ENCODE measurements at places on chromosomes 3 and 15. TPM values are rescaled to one million over a fixed set of nuclear protein-coding genes. Genes with fewer than 3 reads are reported as not detected.
A peak's percentile ranks its signal among the peaks of the same experiment; 100 is the strongest.

- H3K27me3 ChIP-seq, result no peaks in the 10 kb centered on the region
- H3K27ac ChIP-seq, result no peak overlapping the region
- H3K4me1 ChIP-seq, result peaks cover under 1% of the 10 kb centered on the region
- no peak for DNase-seq
- no peaks in the 10 kb centered on the region for H3K36me3 ChIP-seq
Observed at GRCh38 chr3:4994823-4995499, 15.7 kb downstream of the BHLHE40 start.

DNA sequence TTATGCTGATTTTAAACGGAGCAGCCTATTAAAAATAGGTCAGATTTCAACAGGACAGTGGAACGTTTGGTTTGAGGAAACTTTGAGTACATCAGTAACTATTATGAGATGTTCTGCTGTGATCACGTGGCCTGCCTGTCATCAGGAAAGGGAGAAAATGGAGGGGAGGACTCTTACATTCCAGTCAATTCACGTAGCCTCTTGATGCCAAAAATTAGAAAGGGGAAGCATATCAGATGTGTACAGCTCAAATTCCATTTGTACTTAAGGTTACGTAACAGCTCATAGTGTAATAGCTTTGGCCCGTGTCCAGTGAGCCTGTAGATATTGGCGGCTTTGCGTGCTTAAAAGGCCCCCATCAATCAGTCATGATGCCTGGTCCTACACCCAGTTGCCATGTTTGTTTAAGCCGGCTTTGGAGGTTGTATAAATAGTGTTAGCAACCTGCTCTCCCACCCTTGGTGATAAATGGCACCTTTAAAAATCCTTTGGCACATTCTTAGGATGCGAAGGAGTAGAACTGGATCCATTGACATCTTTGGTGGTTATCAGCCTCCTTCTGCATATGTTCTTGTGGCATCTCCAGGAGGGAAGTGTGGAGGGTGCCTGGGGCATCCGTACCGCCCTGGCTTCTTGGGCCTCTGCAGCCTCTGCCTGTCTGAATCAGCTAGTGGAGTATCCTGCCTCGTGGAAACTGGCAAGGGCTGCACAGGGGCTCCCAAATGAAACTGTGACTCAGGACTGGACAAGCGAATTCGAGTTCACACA lies 163.9 kb downstream of the THSD4 start:
- no peaks in the 10 kb centered on the region for H3K36me3 ChIP-seq
- peaks cover 15% of the 10 kb centered on the region for H3K4me1 ChIP-seq
- DNase-seq, result peak; percentile 55
- H3K4me3 ChIP-seq, result no peak overlapping the region
- no peaks in the 10 kb centered on the region for H3K27me3 ChIP-seq
- peak overlapping the region; percentile 64 for H3K27ac ChIP-seq

DNA sequence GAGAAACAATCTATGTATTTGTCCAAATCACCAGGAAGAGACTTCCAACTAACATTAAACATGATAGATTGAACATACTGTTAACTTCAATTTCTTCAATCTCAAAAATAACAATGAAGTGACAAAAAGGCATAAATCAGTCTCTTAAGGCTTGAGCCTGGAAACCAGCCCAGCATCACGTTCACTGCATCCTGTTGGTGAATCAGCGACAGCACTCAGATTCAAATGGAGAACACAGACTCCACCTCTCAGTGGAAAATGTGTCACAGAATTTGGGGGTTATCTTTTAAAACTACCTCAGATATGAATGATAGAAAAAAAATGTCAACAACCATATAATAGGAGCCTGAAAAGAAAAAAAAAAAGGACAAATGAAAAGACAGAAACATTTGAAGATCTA lies 212.0 kb downstream of the MINAR1 start:
- no peaks in the 10 kb centered on the region for H3K36me3 ChIP-seq
- H3K27ac ChIP-seq, result no peak overlapping the region
- no peak overlapping the region for H3K4me3 ChIP-seq

- H3K4me1 ChIP-seq, result peaks cover 91% of the 10 kb centered on the region
- no peak overlapping the region for H3K4me3 ChIP-seq
- no peaks in the 10 kb centered on the region for H3K27me3 ChIP-seq
Observed at GRCh38 chr3:5194801-5195509, 7.4 kb downstream of the EDEM1 start.

- no peak for DNase-seq
- no peak overlapping the region for H3K27ac ChIP-seq
- no peaks in the 10 kb centered on the region for H3K27me3 ChIP-seq
- no peaks in the 10 kb centered on the region for H3K4me1 ChIP-seq
- no peak overlapping the region for H3K4me3 ChIP-seq
Observed at GRCh38 chr3:97647441-97647982, 117.0 kb upstream of the ARL6 start.

- H3K27me3 ChIP-seq, result no peaks in the 10 kb centered on the region
- H3K4me3 ChIP-seq, result no peak overlapping the region
- no peak for DNase-seq
- no peak overlapping the region for H3K27ac ChIP-seq
- H3K36me3 ChIP-seq, result no peaks in the 10 kb centered on the region
Observed at GRCh38 chr15:66359740-66360139, 3.3 kb upstream of the TIPIN start.

DNA sequence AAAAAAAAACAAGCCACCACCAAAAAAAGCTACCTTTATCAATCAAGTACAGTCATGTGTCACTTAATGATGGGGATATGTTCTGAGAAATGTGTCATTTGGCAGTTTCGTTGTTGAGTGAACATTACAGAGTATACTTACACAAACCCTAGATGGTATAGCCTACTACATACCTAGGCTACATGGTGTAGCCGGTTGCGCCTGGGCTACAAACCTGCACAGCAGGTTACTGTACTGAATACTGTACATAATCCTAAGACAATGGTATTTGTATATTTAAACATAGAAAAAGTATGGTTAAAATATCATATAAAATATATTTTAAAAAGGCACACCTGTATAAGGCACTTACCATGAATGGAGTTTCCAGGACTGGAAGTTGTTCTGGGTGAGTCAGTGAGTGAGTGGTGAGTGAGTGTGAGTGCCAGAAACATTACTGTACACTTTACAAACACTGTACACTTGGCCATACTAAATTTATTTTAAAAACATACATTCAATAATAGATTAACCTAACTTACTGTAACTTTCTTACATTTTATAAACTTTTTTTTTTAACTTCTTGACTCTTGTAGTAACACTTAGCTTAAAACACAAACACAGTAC lies 25.9 kb upstream of the JMJD7 start:
- H3K27ac ChIP-seq, result no peak overlapping the region
- no peak for DNase-seq
- peaks cover 4% of the 10 kb centered on the region for H3K4me1 ChIP-seq
- H3K36me3 ChIP-seq, result peaks cover 19% of the 10 kb centered on the region
- H3K27me3 ChIP-seq, result no peaks in the 10 kb centered on the region

DNA sequence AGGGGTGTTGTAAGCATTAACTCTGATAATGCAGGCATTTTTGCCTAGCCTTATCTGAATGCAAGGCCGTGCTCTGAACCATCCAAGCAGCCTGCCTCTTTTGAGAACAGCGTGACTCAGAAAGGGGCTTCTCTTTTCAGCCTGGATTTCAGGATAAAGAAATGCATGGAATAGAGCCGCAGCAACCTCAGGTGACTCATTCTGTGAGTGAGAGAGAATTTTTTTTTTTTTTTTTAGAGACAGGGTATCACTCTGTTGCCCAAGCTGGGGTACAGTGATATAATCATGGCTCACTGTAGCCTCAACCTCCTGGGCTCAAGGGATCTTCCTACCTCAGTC lies 20.6 kb upstream of the PDE8A start:
- DNase-seq, result no peak
- H3K4me3 ChIP-seq, result no peak overlapping the region
- no peaks in the 10 kb centered on the region for H3K27me3 ChIP-seq
- H3K36me3 ChIP-seq, result no peaks in the 10 kb centered on the region

- no peak overlapping the region for H3K4me3 ChIP-seq
- DNase-seq, result no peak
- peaks cover 10% of the 10 kb centered on the region for H3K4me1 ChIP-seq
- peak overlapping the region; percentile 24 for H3K27ac ChIP-seq
- H3K27me3 ChIP-seq, result no peaks in the 10 kb centered on the region
Observed at GRCh38 chr3:25604107-25604805, 60.5 kb downstream of the TOP2B start.

DNA sequence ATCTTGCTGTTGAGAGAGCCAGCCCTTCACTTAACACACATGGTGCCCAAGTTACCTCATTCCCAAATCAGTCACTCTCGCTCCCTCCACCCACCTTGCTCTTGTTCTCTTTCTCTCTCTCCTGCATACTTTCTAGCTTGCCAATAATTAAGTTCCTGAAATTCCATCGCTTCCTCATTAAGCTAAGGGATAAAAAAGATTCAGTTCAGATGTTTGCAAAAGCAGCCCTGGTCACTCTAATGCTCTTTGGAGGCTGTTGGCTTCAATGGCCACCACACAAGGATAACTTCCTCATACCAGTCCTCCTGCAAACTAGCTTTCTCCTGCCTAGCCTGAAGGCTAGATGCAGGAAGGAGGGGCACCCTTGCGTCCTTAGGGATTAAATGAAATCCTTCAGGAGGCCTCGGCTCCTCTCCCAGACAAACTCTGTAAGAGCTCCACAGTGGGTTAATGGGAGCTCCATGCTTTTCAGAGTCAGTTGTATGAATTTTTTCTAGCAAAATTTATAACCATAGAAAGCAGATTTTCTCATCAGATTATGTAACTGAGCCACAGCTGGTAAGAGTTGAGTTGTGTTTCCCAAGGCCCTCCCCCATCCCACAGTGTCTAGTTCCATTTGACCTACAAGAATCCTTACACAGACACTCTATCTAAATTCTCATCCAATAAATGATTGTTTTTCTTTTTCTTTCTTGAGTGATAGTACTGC lies 176.6 kb upstream of the TRIM42 start:
- no peaks in the 10 kb centered on the region for H3K4me1 ChIP-seq
- H3K36me3 ChIP-seq, result no peaks in the 10 kb centered on the region
- no peak overlapping the region for H3K4me3 ChIP-seq
- no peaks in the 10 kb centered on the region for H3K27me3 ChIP-seq

- H3K4me3 ChIP-seq, result no peak within 1 kb of the TSS
- no peak for DNase-seq
- no peak within 1 kb of the TSS for H3K27ac ChIP-seq
- no peaks in the 10 kb centered on the region for H3K36me3 ChIP-seq
Observed at GRCh38 chr3:63819151-63819398, at the start of gene C3orf49. TSS of gene C3orf49 (plus strand) at chr3:63819299. CDS start at chr3:63819472, 173 bp downstream.

GRCh38 chr3:32698506-32698905 lies 13.5 kb downstream of the CNOT10 start:
- no peak overlapping the region for H3K27ac ChIP-seq
- H3K27me3 ChIP-seq, result no peaks in the 10 kb centered on the region
- peaks cover 2% of the 10 kb centered on the region for H3K36me3 ChIP-seq
- no peak for DNase-seq

DNA sequence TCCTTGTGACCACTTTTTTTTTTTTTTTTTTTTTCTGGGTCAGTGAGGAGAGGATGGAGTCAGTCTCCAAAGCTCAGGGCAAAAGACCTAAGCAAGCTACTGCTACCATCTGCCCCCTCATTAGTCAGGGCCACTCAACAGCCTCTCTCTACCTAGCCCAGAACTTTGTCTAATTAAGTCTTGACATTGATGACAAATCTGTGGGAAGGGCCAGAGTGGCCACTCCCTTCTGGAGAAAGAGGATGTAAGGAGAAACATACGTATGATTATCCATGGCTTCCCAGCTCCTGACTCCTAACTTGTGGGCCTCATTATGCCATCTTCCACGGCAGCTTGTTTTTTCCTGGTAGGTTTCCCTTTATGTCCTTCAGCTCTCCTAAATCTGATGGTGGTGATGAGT lies 37.9 kb downstream of the NR1I2 start:
- H3K4me3 ChIP-seq, result no peak overlapping the region
- H3K27me3 ChIP-seq, result no peaks in the 10 kb centered on the region
- no peak for DNase-seq
- H3K27ac ChIP-seq, result no peak overlapping the region
- H3K4me1 ChIP-seq, result no peaks in the 10 kb centered on the region
- no peaks in the 10 kb centered on the region for H3K36me3 ChIP-seq

DNA sequence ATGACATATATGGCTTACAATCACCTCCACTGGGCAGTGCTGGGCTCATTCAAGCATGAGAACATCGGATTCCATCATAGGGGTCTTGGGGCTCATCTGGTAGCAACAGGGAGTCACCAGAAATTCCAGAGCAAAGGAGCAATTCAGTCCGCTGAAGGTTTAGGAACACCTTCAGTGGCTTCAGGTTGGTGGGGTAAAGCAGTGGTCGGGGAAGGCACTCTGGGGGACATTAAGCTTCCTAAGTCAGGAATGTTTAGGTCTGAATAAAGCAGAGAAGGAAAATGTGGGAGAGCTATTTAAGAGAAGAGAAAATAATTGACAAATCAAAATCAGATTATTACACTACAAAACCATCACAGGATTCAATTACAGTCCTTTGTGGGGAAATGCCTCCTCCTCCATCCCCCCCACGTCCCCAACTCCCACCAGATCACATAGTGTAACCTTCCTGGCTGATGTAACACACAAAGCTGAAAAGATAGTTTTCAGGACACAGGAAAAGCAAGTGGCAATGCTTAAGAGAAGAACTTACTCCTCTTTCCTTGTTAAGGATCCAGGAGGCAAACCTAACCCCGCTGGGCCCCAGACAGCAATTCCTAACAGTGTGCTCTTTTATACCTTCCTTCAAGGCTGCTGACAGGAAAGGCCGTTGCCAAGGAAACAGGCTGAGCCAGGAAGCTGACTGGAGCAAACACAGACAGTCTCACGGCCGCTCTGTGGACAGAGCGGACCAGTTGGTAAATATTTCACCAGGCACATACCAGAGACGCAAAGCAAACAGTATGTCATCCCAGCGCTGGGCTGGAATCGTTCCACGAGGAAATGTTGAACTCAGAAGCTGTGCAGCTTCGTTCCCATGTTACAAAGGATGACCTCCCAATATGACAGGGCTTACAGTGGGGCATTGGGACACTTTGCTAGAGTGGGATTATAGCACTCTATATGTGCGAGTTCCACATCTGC lies 57.5 kb upstream of the LMCD1 start:
- H3K27me3 ChIP-seq, result no peaks in the 10 kb centered on the region
- H3K36me3 ChIP-seq, result no peaks in the 10 kb centered on the region
- peak overlapping the region; percentile 80 for H3K27ac ChIP-seq
- no peak overlapping the region for H3K4me3 ChIP-seq
- DNase-seq, result peak; percentile 92

- no peaks in the 10 kb centered on the region for H3K27me3 ChIP-seq
- no peak overlapping the region for H3K27ac ChIP-seq
- DNase-seq, result no peak
- H3K4me1 ChIP-seq, result no peaks in the 10 kb centered on the region
- no peak overlapping the region for H3K4me3 ChIP-seq
- no peaks in the 10 kb centered on the region for H3K36me3 ChIP-seq
Observed at GRCh38 chr15:97082830-97083229, 752.3 kb downstream of the NR2F2 start.

GRCh38 chr3:169266986-169267385 lies 396.5 kb downstream of the MECOM start:
- no peaks in the 10 kb centered on the region for H3K27me3 ChIP-seq
- H3K36me3 ChIP-seq, result no peaks in the 10 kb centered on the region
- no peak overlapping the region for H3K4me3 ChIP-seq
- no peak overlapping the region for H3K27ac ChIP-seq
- no peak for DNase-seq

GRCh38 chr3:88189361-88189810 lies 39.6 kb downstream of the C3orf38 start:
- DNase-seq, result no peak
- no peak overlapping the region for H3K4me3 ChIP-seq
- H3K4me1 ChIP-seq, result no peaks in the 10 kb centered on the region
- no peaks in the 10 kb centered on the region for H3K27me3 ChIP-seq

GP5 gene
- 0.38 TPM for total RNA-seq

FGF12 gene
- total RNA-seq, result 3.9 TPM

NKIRAS1 gene
- total RNA-seq, result 11.1 TPM

PRR20G gene
- not detected for total RNA-seq

FOXB1 gene
- total RNA-seq, result not detected

CACNA2D3 gene
- total RNA-seq, result 3.6 TPM

LPP gene
- 180 TPM for total RNA-seq

SLC24A5 gene
- not detected for total RNA-seq

DAZL gene
- total RNA-seq, result not detected

Measured in lower lobe of right lung (tissue), 2 donors.